ENCODE measurements at places on chromosomes 5 and 9.

GRCh38 chr5:152527358-152528052 is 122.4 kb upstream of the NMUR2 start:
- no peak for DNase-seq

DNA sequence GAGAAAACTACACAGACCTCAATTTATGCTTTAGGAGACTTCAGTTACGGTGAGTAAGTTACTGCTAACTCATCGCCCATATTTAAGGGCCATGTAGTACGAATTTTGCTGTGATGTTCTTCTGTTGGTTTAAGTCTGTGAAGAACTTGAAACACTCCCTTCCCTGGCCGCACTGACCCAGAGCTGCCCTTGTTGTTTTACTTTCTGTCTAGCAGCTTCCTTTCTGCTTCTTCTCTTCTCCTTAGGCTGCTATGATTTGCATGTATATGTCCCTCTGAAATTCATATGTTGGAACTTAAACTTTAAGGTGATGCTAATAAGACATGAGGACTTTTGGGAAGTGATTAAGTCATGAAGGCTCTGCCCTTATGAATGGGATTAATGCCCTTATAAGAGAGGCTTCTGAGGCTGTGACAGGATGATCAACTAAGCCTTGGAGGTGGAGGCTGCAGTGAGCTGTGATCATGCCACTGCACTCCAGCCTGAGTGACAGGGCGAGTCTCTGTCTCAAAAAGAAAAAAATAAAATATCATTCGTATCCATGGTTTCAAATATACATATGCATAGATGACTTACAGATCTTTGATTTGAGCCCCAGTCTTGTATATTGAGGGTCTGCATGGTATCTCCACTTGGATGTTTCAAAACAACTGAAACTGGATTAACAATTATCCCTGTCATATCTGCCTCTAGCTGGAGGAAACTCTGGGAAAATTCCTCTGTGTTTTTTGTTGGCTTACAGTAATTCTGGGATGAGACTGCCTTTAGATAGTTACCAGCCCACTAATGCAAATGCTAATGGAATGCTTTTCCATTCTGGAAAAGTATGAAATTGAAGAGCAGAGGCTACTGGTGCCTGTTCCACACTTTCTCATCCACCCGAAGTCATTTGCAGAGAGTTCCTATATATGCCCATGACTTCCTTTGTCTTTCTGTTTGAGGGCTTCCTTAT is 263.4 kb upstream of the ACTBL2 start:
- no peak for DNase-seq

GRCh38 chr5:39169081-39169480 is 50.3 kb downstream of the FYB1 start:
- DNase-seq, result no peak

DNA sequence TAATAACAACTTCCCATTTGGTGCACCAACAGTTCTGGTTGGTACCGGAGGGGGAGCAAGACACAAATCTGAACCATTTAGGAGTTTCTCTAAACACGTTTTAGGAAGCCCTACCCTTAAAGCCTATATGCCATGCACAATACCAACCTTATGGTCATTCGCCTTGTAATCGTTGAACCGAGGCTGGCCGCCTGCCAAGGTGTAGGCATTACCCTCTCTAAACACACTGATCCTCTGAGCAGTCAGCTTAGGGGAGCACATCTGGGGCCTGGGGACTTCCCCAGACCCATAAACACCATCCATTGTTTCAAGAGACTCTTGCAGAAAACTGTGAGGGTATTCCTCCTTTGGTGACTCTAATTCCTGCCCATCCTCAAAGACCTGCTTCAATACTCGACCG is 328 bp downstream of the GRXCR2 start:
- DNase-seq, result no peak

DNA sequence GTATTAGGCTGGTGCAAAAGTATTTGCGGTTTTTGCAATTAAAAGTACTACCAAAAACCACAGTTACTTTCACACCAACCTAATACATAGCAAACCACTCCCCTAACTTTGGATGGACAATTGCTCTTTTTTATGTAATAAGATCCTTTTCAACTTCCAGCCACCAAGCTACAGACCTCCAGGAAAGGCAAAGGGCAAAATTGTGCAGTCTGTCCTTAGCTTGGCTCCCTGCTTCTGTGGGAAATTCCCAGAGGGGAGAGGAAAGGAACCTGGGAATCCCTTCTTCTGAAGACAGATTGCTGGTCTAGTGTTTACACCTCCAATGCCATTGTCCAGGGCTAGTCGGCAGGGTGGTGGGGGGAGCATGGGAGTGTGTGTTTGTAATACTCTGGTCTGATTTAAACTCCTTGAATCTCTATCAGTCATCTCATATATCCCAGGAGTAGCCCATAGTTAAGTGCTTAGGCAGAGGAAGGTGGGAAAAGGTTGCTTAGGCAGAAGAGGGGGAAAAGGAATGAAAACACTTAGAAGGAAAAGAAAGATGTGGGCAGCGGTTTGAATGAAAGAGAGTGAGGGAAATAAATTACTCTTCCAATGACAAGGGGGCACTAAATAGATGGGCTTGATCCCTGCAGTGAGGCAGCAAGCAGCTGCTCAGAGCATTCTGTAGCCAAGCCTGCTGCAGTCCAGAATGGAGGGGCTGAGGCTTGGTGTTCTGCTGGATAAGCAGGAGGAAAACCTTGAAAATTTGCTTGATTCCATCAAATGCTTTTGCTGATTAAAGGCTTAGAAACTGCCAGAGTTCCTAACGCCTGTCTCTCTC is 86.9 kb upstream of the MAP1B start:
- DNase-seq, result no peak

- peak; percentile 24 for DNase-seq
These were observed 47.8 kb downstream of the NR3C1 start for GRCh38 chr5:143355710-143356109.

GRCh38 chr5:52864371-52864770 is 76.7 kb downstream of the ITGA1 start:
- DNase-seq, result no peak
